NCI-H2029 (cell line): ENCODE measurements at places on chromosomes 4 and X.
A peak's percentile ranks its signal among the peaks of the same experiment; 100 is the strongest.

DNA sequence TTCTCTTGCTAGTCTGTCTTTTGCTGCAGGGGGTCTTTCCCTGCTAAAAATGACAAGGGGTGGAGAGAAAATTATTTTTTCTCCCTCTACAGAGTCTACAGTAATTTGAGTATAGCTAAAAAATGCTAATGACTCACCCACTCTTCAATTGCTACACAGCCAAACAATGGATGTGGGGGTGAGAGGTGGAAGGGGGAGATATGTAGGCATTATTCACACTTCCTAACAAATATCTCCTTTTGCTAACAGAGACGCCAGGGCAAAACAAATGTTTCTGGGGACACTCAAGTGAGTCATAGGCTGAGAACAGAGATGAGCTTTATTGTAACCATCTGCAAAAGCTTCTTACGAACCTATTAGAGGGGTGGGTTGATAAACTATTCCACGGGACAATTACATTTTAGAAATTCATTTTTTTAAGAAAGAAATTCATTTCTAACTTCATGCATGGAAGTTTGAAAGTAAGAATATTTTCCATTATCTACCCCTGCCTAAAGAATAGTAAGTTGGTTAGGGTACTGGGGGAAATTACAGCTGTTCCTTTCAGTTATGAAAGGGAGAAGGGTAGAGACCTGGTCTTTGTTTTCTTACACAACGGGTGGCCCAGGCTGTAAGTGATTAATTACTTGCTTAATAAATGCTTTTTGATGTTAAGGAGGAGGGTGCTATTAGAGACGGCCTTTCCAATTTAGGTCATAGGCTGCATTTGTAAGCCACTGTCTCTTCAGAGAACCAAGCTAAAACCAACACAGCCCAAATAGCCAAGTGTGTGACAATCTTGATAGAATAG lies 12.8 kb downstream of the SCD5 start:
- no peak for DNase-seq

GRCh38 chr4:3041192-3042142 lies 32.9 kb downstream of the HTT-AS start:
- no peak for DNase-seq

GRCh38 chrX:45952030-45952429 lies 593.2 kb downstream of the ZNF674 start:
- DNase-seq, result no peak

DNA sequence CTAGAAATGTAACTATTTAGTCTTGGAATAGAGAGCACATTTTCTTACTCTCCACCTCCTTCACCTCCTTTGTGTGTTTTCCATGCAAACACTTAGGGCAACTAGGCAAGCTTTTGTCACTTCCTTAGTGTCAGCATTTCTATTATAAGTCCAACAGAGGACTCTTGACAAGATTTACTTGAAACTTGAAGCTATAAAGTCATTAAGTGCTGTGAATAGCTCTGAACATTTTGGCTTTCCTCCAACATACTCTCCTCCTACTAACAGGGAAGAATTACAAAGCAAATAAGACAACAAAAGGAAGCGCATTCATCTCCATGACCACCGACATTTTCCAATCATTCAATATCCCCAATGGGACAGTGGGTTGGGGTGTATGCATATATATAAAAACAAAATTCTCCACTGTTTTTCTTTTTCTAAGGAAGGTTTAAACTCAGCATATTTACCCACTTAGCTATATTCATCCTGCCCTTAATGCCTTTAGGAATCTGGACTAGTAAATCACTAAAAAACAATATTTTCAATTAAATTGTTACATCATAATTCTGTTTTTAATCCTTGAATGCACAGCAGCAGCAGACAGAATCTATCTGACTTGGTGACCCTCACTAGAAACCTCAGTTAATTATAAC lies 264.6 kb downstream of the SNCA start:
- peak; percentile 85 for DNase-seq

GRCh38 chr4:31071508-31072486 lies 351.6 kb downstream of the PCDH7 start:
- DNase-seq, result no peak

DNA sequence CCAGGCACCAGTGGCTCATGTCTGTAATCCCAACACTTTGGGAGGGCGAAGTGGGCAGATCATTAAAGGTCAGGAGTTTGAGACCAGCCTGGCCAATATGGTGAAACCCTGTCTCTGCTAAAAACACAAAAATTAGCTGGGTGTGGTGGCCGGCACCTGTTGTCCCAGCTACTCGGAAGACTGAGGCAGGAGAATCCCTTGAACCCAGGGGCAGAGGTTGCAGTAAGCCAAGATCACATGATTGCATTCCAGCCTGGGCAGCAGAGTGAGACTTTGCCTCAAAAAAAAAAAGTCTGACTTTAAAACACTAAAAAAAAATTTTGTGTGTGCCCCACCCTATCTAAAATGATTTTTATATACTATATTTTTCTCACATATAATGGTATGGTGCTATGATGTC lies 26.2 kb upstream of the TMEM192 start:
- no peak for DNase-seq

- no peak for DNase-seq
These were observed 88.5 kb downstream of the PAPSS1 start for GRCh38 chr4:107631560-107631959.

DNA sequence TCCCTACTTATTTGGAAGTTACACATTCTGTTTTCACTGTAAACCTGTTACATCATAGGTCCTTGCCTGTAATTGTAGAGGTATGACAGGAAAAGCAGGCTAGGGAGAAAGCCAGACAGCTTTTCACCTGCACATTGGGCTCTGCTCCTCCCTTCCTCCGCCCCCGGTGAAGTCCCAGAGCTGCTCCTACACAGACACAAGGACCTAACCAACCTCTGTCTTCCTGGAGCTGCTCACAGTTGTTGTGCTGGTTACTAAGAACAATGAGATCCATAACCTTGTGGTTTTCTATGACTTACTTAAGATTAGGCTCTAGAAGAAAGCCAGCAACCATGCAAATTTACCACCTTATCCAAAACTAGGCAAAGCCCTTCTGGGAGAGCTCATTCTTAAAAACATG lies 40.0 kb downstream of the MOSPD2 start:
- no peak for DNase-seq

- DNase-seq, result no peak
These were observed 245.8 kb downstream of the ADAMTS3 start for GRCh38 chr4:72323227-72323626.

DNA sequence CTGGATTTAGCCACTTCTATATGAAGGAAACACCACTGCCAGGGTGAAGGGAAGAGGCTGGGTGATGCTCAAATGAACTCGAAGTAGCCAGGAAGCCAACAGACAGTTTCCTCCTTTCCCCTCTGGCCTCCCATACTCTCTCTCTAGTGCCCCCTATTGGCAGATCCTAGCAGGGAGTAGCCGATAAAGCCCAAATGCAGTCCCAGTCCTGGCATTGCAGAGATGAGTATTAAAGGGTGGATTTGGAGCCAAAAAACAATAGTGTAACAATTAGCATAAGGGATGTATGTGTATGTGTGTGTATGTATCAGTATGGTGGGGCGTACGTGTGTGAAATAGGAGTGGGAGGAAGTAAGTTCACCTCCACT lies 213.8 kb upstream of the LDB2 start:
- DNase-seq, result no peak

GRCh38 chr4:155140889-155141288 lies 67.5 kb upstream of the NPY2R start:
- DNase-seq, result no peak

GRCh38 chrX:30781711-30782444 lies 107.2 kb downstream of the TAB3 start:
- no peak for DNase-seq

- DNase-seq, result no peak
These were observed 620.9 kb upstream of the GALNT7 start for GRCh38 chr4:172547724-172548123.

DNA sequence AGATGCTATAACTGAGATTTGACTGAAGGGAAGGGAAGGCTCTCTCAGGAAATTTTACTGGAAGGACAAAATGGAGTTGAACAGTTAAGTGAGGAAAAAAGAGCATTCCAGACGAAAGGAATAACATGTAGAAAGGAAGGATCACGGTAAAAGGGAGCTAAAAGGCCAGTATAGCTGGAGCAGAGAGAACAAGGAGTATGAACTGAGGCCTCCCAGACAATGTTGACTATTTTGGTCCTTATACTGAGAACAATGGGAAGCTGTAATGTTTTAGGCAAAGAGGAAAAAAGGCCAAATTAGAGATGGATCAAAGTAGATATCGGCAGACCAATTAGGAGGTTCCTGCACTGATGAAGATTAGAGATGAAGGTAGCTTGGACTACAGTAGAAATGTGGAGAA lies 26.8 kb upstream of the SCD5 start:
- no peak for DNase-seq
